Hematopoietic multipotent progenitor cell treated with erythropoietin and hydrocortisone succinate and interleukin-3 and kit ligand, for 17 days (in vitro differentiated cells): ENCODE measurements at places on chromosomes 1 and 21.

DNA sequence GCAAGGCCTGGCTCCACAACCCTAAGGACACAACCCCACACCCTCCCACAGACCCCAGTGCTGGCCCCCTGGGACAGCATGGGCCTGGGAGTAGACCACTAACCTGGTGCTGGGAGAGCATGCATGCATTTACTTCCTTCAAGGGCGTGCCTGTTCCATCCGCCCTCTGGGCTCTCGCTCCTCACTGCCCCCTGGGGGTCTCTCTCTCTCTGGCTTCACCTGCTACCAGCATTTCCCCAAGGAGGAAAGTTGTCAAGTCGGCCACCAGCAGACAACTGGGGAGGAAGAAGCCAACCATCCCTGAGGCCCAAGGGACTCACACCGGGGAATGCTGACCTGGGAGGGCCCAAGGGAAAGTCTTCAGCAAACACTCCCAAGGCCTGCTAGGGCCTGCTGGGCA lies 6.5 kb downstream of the LRP8 start:
- DNase-seq = no peak

- no peak for DNase-seq
Observed at GRCh38 chr1:175504875-175505555, 238.4 kb downstream of the TNR start.

DNA sequence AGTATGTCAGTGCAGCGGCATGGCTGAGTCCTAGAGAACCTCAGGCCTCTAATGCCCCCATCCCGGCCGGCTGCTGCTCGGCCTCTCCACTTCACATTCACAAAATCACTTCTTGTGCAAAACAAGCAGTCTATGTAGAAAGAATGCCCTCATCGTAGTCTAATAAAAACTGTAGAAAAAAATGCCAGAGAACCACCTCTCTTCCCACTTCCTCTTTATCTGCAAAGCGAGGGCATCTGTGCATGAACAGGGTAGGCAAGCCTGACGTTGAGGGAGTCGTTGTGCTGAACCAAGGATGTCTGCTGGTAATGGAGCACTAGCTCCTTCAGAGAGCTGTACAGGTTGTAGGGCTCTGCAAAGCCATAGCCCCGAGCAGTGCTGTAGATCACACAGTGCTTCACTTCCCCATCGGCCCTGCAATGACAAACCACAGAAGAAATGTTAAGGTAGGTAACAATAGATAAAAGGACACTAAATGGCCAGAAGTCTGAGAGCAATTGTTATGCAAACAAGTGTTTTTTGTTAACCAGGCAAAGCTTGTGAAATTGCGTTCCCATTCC lies 88.9 kb downstream of the PIK3R3 start:
- no peak for DNase-seq

GRCh38 chr21:35485364-35485763 lies 436.3 kb upstream of the RUNX1 start:
- DNase-seq = no peak

GRCh38 chr1:114462341-114462740 lies 48.7 kb downstream of the TRIM33 start:
- DNase-seq = no peak

DNA sequence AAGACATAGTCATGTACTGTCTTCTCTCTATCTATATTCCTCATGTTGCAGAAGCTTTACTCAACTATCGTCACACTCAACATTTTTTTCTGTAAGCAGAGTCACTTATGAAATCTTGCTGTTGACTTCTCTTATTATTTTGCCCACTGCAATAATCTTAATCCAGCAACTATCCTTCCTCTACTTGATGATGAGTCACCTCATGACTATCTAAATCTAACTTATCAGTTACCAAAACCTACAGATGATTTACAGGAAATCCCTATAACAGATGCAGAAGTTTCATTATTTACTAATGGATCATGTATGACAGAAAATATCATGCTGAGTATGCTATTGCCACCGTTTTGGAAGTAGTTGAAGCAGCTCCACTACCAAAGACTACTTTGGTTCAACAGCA lies 378.9 kb downstream of the DUSP10 start:
- DNase-seq = no peak
